ENCODE measurements at places on chromosomes 3 and 15.

- no peak for DNase-seq
Observed at GRCh38 chr3:94460931-94461330, 398.1 kb downstream of the NSUN3 start.

GRCh38 chr3:193868590-193868989 is 267.4 kb upstream of the HES1 start:
- no peak for DNase-seq

DNA sequence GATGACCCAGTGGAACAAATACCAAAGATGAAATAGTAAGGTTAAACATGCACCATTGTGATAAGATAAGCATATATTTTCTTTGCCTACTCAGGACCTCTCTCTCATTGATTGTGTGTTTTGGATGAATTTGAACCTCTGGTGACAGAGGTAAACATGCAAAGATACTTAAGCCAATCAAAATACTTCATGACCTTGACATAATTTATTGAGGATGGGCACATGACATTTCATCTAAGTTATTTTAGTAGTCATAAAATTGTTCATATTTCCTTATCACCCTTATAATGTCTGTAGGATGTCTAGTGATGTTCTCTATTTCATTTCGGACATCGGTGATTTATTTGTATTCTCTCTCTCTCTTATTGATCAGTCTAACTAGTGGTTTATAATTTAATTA is 88.3 kb upstream of the WDR72 start:
- no peak for DNase-seq

DNA sequence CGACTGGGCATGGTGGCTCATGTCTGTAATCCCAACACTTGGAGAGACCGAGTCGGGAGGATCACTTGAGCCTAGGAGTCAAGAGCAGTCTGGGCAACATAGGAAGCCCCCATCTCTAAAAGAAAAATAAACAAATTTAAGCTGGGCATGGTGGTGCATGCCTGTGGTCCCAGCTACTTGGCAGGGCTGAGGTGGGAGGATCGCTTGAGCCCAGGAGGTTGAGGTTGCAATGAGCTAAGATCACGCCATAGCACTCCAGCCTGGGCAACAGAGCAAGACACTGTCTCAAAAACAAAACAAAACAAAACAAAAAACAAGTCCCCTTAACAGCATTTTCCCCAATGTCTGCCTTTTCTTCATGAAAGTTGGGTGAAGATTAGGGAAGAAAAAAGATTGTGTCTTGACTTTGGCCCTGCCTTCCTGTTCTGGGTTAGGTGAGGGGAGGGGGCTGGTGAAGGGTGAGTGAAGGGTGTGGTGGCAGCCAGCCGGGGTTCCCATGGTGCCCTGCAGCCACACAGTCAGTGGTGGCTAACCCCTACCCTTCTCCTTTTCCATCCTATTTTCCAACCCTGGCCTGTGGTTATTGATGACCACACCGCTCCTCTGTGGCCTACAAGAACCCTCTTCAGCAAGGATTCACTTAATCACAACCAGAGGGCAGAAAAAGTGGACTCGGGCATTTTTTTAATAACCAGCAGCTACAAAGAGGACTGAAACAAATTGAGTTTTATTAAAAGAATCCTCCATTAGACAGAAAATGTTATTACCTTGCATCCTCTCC is 28.4 kb upstream of the SMAD3 start:
- no peak for DNase-seq

DNA sequence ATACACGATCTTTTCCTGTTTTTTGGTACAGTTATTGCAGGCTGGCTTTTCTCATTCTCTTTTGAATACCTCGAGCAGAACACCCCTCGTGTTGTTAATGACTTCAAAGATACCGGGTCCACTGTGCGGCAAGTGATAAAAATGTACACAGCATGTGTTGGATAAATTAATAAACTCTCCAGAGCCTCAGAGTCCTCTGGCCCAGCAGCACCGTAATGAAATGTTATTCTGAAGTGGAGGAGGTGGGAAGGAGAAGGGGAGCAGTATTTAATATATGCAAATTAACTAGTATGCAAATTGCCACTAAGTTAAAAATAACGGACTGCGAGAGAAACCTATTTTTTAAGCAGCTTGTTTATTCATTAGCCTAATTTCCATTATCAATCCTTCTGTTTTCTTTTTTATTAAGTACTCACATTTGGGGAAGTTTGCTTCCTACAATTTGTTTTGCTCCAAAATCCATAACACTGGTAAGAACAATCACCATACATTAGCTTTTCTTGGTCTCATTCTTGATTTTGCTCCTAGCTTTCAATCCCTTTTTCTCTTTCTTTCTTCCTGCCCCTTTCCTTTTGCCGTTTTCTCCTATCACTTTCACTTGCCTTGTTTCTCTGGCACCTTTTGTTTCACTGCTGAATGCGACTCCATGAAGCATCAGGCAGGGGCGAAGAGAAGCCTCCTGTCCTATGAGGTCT is 462.3 kb upstream of the PPP2R3A start:
- DNase-seq: no peak

All from hypothalamus (tissue), 51 donors.